NCI-H1436 (cell line): ENCODE measurements at places on chromosomes 16 and 17.

DNA sequence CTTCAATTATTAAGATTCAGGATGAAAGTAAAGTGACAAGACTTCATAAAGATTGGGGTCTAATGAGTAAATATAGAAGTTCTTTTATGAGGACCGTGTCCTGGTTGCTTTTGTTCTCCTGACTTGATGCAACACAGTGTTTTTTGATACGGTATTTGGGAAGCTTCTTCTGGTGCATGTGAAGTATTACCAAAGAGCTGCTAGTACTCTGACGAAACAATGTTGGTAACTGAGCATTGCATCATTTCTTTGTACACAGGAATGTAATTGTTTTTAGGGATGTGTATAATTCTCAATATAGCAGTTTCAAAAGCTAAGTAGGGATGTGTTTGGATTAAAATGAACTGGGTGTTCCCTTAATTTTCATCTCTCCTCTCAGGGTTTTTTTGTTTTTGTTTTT lies 15.9 kb downstream of the KPNB1 start:
- no peak for DNase-seq

GRCh38 chr16:85461814-85462713 lies 151.1 kb upstream of the GSE1 start:
- DNase-seq: peak; percentile 94

DNA sequence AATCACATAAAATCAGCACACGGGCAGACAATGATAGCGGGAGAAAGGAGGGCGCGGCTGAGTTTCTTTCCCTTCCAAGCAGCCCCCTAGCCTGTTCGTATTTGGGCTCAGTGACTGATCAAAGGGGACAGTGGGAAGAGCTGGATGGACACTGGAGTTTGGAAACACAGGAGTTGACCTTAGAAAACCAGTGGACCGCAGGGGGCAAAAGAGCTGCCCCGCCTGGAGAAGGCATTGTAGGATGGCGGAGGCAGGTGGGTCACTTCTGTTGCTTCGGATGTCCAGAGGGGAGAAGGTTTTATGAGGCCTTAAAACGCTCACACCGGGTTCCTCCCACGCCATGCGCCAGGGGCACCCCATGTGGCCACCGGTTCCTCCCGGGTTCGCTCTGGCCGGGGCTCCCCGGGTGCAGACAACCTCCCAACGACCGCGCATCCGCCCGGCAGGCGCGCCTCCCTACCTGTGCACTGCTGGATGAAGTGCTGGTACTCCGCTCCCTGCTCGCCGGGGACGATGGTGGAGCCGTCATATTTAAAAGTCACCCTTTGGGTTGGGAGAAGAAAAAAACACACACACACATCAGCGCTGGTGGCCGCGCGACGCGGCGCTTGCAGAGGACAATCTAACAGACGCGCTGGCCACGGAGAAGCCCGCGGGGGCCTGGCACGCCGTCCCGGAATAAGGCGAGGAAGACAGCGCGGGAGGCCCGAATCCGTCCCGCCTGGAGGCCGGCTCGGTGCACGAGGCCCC lies 662 bp downstream of the COTL1 start:
- no peak for DNase-seq

GRCh38 chr17:50768346-50768761 lies 1.0 kb upstream of the ANKRD40CL start:
- DNase-seq: no peak

- no peak for DNase-seq
These were observed 65.4 kb downstream of the MAF start for GRCh38 chr16:79535130-79535529.

GRCh38 chr17:34261568-34262337 lies 6.7 kb downstream of the CCL2 start:
- DNase-seq: no peak

- DNase-seq: no peak
These were observed 1469.8 kb downstream of the CDH11 start for GRCh38 chr16:63652091-63652490.

- DNase-seq: no peak
These were observed 111.1 kb downstream of the GAS7 start for GRCh38 chr17:10087355-10087754.

DNA sequence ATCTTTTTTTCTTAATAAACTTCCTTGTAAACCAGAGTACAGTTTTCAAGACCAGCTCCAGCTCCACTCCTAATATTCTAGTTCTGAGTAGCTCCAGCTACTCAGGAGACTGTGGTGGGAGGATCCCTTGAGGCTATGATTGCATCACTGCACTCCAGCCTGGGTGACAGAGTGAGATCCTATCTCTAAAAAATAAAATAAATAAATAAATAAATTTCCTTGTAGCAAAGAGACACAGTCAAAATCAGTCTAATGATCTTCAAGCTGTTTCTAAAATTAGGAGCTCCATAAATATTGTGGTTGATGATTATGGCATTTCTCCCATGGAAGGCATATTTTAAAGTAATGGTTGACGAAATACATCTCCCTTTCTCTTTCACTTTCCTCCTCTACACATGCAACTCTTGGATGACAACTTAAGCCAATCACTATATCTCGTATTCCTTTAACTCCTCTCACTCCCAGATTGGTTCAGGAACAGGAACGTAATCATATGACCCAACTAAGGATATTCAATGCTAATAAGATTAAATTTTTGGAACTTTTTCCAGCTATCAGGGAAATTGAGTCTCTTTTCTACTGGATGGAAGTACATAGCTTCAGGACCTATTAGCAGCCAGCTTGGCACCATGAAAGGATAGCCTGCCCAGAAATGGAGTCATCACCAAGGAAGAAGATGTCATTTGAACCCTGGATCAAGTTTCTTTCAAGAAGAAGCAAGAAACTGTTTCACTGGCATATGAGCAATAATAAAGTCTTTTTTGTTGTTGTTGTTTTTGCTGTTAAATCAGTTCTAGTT lies 42.1 kb upstream of the TAOK1 start:
- DNase-seq: no peak
